ENCODE measurements at places on chromosomes 6 and 20. TPM values are rescaled to one million over a fixed set of nuclear protein-coding genes. Genes with fewer than 3 reads are reported as not detected.

The ELOVL2 gene
- 9.4 TPM for total RNA-seq

The PSORS1C1 gene
- total RNA-seq, result 3.4 TPM

DNA sequence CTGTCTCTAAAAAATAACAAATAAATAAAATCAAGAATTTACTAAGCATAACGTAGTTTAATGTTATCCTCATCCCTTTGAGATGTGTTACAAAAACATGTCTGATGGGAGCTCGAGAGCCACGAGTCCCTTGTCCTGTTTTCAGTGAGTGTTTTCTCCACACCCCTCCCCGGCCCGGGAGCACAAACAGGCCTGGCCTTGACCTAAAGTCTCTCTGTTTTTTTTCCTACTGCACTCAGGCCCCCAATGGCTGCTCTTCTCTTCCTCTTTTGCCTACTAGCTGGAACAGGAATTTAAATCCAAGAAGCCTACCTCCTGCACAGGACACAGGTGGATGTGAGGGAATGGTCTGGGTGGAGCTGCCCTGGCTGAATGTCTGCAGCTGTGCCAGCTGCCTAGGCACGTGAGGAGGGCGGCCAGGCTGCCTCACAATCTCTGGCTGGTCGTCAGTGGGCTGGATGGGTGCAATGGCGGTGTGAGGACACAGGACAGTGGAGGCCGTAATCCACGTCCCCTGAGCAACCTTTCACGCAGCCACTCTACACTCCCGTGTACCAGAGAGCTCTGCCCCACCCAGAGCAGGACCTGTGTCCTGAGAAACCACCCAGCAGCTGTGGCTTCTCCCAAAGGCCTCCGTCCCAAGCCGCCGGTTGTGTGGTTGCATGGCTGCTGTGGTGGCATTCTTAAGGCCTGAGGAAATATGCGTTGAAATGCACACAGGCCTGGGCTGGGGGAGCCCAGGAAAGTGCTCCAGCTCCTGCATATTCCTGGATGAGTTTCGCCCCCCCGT lies 117.5 kb downstream of the FAM120B start:
- no peak for DNase-seq

DNA sequence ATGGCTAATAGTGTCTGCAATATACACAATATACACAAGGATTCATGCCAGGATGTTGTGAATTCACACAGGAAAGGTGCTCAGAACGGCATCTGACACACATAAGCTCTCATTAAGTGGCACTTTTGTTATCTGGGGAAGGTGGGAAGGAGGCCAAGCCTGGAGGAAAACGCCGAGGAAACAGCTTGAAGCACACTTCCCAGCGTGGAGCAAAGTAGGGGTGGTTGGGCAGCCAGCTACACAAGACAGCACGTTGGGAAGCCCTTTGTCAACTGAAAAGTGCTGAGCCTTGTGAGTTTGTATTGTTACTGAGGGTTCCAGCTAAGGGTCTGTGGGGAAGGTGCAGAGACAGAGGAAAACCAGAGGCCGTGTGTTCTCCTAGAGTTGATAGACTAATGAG lies 181.0 kb downstream of the ZMYND8 start:
- DNase-seq, result no peak

DNA sequence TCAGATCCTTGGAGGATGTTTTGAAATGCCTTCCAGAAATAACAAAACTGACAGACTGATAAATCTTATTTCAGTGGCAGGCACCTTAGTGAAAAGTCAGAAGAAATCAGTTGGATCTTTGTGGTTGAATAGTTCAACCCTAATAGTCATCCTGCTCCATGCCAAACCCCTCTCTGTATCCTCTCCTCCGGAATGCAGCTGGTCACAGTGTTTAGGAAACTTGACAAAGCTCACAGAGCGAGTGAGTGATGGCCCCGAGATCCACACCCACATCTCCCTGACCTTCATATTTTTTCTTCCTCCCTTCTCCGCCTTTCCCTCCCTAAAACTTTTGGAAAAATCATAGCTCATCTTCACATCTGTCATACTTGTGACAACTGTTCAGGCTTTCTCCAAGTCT lies 464.8 kb upstream of the CDH4 start:
- DNase-seq, result no peak

DNA sequence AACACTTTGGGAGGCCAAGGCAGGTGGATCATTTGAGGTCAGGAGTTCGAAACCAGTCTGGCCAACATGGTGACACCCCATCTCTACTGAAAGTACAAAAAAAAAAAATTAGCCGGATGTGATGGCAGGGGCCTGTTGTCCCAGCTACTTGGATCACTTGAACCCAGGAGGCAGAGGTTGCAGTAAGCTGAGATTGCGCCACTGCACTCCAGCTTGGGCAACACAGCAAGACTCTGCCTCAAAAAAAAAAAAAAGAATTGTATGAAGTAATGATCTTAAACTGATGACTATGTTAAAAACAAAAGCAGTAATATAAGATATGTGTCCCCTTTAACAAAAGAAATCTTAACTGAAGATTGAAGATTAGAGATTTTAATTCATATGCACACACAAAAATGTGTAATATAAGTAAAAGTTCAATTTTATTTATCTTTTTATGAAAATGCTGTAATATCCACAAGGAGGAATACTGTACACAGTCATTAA lies 29.0 kb upstream of the RUNX2 start:
- no peak for DNase-seq

- no peak for DNase-seq
Measured at GRCh38 chr6:128149796-128150195, 248.9 kb upstream of the THEMIS start.

GRCh38 chr6:108365478-108365877 lies 70.6 kb downstream of the AFG1L start:
- no peak for DNase-seq

DNA sequence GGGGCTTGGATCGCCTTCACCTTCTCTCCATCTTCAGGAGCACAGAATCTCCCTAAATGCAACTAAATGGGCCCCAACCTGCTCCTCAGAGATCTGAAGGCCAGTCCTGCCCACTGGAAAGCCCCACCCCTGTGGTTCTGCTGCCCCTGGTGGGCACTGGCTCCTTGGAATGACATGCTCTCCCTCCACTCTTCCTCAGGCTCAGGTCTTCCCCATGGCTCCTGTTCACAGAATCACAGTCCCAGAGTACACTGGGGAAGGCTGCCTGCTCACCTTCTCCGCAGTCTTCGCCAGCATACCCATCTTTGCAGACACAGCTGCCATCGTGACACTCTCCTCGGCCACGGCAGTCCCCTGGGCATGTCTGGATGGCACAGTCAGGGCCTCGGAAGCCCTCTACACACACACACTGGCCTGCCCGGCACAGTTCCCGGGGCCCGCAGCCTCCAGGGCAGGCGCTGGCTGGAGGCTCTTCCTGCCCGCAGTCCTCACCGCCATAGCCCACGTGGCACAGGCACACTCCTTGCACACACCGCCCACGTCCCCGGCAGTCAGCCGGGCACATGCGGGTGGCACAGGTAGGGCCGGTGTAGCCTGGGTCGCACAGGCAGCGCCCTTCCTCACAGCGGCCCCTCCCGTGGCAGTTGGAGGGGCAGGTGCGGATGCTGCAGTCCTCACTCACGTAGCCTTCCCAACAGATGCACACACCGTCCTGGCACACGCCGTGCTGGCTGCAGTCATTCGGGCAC lies 13.6 kb downstream of the TNXB start:
- DNase-seq, result no peak

The BTN2A1 gene
- 6.2 TPM for total RNA-seq

- peak; percentile 82 for DNase-seq
Measured at GRCh38 chr6:57242505-57242904, 20.4 kb upstream of the RAB23 start.

The HSPA1L gene
- 3.0 TPM for total RNA-seq

GRCh38 chr6:54801669-54802068 lies 44.9 kb upstream of the FAM83B start:
- DNase-seq, result peak; percentile 86

DNA sequence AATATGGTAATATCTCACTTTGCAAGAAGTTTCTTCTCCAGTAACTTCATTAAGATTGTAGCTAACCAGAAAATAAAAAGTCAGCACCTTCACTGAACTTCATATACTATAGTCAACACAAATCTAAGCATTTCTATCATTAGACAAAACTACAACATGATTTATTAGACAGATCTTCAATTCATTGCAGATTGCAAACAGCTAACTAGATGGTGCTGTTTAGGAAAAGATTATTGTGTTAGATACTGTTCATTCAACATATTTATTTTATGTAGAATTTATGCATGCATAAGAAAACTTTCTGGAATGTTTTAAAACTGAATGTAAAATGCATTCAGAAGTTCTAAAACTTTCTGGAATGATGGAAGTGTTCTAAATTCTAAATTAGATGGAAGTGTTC lies 442.1 kb downstream of the HTR1B start:
- DNase-seq, result no peak

DNA sequence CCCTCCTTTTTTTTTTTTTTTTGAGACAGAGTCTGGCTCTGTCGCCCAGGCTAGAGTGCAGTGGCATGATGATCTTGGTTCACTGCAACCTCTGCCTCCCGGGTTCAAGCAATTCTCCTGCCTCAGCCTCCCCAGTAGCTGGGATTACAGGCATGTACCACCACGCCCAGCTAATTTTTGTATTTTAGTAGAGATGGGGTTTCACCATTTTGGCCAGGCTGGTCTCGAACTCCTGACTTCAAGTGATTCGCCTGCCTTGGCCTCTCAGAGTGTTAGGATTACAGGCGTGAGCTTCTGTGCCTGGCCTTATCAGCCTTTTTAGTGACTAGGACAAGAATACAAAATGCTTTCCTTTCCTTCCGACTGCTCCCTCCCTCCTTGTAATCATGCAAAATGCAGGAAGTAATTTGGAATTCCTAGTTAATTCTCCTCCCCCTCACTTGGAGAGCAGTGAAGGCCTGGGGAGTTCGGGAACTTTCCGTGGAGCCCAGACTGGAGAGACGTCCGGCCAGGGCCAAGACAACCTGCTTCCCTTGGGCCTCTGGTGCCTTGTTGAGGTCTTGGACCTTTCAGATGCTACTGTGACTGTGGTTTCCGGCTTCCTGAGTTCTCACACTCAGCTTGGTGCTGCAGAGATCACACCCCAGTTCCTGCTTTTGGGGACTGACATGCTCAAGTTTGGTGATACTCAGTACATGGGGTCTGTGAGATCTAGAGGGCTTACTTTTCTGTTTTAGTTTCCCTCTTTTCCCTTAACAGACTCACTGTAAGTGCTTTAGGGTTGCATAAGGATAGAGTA lies 3.9 kb upstream of the PHF20 start:
- DNase-seq, result no peak

- DNase-seq, result no peak
Measured at GRCh38 chr20:52256454-52256853, 64.9 kb upstream of the ZFP64 start.

The JPH2 gene
- 3.1 TPM for total RNA-seq

GRCh38 chr20:20432618-20433286 lies 64.8 kb downstream of the INSM1 start:
- DNase-seq, result no peak

GRCh38 chr6:77844822-77845221 lies 192.0 kb downstream of the MEI4 start:
- no peak for DNase-seq

The RFX6 gene
- not detected for total RNA-seq

DNA sequence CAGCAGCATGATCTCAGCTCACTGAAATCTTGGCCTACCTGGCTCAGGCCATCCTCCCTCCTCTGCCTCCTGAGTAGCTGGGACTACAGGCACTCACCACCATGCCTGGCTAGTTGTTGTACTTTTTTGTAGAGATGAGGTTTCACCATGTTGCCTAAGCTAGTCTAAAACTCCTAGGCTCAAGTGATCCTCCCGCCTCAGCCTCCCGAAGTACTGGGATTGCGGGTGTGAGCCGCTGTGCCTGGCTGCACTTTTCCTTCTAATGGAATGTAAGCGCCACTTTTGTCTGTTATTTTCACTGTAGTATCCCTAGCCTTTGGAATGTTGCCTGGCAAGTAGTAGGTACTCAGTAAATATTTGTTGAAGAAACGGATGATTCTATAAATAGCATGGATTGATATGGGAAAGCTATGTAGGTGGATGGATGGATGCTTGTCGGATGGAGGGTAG lies 10.4 kb upstream of the TRIB3 start:
- no peak for DNase-seq

DNA sequence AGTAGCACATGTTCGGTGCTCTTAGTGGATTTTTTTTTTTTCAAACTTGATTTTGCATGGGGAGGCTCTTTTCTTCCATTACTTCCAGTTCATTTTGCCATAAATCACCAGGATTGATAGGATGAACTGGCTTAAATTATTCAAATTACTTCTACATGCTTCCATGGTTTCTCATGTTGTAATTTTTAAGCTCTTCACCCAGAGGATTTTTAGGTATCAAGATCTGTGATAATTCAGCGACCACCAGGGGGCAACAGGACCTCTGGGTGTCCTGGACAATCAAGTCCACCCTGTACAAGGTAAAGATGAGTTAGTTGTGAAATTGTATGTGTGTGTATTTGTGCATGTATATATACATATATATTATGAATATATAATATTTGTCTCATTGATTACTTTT lies 4.2 kb upstream of the EPHA7 start:
- peak; percentile 28 for DNase-seq

GRCh38 chr20:63154395-63154794 lies 61.5 kb downstream of the YTHDF1 start:
- no peak for DNase-seq
